ENCODE measurements at places on chromosomes 16 and 17.

DNA sequence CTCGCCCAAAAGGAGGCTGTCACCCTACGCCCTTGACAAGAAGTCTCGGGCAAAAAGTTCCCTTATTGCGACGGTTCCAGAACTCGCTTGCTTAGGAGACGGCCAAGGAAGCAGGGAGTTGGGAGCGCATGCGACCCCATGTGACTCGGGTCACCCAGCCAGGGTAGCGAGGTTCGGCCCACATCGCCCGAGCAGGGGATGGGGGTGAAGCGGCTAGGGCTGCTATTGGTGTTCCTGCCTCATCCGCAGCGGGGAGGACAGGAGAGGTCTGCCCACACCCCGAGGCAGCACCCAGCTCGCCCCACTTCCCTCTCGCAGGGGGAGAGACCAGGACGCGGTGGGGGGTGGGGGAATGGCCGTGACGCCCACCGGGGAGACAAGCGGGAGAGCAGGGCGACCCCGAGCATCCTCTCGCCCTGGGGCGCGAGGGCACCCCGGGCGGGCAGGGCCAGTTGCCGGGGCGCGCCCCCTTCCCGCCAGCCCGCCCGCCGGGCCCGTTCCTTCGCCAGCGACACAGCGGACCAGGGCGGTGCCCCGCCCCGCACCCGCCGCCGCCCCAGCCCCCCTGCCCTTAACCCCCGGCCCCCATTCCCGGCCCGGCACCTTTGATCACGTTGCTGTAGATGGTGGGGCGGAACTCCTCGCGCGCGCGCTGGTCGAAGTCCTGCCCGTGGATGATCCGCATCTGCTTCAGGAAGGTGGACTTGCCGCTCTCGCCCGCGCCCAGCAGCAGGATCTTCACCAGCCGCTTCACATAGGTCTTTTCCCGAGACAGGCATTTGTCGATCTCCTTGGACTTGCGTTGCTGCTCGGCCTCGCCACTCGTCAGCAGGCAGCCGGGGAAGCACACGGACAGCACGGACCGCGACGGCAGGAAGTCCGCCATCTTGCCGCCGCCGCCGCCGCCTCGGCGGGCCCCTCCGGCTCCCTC lies 567 bp downstream of the GNA13 start:
- peak; percentile 30 for DNase-seq

DNA sequence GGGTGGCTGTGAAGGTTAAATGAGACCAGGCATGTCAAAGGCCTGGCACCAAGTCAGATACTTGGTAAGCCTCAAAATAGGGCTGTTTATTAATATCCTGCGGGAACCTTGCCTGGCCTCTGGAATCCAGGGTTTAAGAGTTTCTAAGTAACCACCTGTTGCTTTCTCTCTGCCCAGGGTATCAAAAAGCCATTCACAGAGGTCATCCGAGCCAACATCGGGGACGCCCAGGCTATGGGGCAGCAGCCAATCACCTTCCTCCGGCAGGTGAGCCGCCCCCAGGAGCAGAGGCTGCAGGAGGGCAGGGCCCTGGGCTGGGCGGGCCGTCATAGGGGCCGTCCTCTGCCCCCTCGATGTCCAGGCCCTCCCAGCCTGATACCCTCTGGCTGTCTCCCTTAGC lies 13.3 kb downstream of the GPT2 start:
- no peak for DNase-seq

DNA sequence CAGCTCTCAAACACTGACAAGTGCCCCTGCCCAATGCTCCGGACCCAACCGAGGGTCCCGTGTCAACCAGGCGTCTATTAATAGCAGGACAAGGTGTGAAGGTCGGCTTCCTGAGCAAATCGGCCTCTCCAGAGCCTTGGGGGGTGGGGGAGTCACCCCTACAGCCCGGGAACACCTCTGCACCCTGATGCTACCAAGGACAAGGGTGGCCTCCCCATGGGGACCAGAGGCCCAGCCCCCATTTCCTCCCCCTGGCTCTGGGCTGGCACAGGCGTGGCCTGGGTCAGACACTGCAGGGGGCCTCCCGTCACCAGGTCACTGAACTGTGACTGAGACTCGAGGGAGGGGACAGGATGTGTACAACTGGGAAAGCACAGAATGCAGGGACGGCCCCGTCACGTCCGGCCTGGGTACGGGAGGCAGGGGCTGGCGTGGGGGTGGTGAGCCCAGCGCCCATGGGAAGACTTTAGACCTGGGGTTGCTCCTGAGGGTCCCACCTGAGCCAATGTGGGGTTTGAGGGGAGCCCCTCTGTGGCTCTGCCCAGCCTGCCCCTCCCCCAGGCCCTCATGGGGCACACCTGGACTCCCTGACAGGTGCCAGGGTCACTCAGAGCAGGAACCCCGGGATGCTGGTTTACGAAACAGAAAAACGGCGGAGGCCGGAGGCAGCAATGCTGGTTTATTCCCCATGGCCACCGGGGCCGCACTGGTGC lies 579 bp upstream of the CYBA start:
- no peak for DNase-seq

- no peak for DNase-seq
Observed at GRCh38 chr17:10018461-10018891, 113.4 kb upstream of the RCVRN start.

GRCh38 chr16:81366316-81366932 lies 51.7 kb downstream of the GAN start:
- peak; percentile 60 for DNase-seq

DNA sequence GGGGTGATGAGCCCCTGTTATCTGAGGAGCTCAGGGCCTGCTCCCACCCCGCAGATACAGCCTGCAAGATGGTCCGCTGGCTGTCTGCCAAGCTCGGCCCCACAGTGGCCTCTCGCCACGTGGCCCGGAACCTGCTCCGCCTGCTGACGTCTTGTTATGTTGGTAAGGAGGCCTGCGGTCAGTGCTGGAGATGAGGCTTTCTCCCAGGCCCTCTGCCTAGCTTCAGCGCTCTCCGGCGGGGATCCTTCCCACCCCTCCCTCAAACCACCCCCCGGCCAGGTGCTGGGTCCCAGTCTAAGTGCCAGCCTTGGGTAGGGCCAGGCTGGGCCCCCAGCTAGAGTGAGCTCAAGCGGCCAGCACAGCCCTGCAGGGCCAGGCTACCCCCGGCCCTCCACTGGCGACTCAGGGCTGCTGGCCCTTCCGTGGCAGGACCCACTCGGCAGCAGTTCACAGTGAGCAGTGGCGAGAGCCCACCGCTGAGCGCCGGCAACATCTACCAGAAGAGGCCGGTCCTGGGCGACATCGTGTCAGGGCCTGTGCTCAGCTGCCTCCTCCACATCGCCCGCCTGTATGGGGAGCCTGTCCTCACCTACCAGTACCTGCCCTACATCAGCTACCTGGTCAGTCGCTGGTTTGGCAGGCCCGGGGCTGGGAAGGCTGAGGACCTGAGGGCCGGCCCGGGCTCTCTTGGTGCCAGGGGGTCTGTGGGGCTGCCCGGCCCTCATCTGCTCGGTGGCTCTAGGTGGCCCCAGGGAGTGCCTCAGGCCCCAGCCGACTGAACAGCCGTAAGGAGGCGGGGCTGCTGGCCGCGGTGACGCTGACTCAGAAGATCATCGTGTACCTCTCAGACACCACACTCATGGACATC lies 6.1 kb downstream of the WDR81 start:
- peak; percentile 81 for DNase-seq

DNA sequence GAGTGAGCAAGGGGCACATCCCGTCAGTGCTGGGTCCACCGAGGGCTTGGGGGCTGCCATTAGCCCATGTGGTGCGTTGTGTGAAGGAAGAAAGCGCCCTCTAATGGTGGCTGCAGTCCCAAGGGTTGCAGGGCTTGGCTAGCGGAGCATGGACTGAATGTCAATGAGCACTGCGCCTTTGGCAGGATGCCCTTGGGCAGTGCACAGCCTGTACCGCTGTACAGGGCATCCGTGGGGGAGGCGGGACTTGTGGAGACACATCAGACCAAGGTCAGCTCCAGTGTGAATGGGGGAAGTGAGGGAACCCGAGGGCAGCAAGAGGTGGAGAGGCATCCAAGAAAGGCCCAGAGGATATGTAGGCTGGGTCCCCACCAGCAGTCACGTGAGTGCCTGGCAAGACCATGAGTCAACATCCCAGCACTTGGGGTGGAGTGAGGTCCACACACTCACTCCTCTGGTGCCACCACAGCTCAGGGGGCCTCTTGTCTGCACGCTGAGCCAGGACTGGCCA lies 75.5 kb upstream of the MED9 start:
- DNase-seq, result no peak

DNA sequence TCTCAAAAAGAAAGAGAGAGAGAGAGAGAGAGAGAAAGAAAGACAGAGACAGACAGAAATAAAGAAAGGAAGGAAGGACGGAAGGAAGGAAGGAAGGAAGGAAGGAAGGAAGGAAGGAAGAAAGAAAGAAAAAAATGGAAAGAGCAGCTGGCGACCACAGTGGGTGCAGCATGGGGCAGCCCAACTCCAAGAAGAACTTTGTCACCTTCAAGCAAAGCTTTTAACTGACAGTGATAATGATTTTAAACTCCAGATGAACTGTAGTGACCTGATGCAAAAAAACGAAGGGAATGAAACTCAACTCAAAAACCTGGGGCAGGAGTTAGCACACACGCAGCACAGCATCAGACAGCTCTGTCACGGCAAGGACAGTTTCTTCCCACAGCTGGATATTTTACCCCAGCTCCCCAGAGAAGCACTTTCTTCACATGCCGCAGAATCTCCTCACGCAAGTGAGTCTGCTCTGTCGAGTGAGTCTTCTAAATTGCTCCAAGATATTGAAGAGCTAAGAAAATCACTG lies 5.0 kb upstream of the ARHGAP17 start:
- no peak for DNase-seq

GRCh38 chr16:84662471-84662870 lies 14.2 kb downstream of the KLHL36 start:
- no peak for DNase-seq

GRCh38 chr17:79080349-79080748 lies 5.7 kb downstream of the ENGASE start:
- no peak for DNase-seq

- DNase-seq, result no peak
Observed at GRCh38 chr16:67299269-67299668, 19.9 kb downstream of the PLEKHG4 start.

DNA sequence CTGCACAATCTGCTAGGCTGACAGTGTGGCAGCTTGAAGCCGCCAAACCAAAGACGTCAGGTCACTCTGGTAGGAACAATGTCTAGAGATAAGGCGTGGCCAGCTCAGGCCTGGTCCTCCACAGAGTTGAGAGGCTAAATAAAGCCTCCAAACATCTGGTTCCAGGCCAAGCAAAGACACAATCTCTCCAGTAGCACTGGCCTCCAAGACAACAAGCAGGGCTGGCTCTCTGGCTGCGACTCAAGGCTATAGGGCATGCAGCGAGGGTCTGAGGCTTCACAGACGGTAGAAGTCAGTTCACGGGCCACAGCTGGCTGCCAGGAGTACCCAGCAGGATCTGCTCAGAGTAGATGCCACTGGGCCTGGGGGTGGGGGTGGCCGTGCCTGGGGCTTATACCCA lies 75.6 kb downstream of the ABR start:
- DNase-seq, result no peak

DNA sequence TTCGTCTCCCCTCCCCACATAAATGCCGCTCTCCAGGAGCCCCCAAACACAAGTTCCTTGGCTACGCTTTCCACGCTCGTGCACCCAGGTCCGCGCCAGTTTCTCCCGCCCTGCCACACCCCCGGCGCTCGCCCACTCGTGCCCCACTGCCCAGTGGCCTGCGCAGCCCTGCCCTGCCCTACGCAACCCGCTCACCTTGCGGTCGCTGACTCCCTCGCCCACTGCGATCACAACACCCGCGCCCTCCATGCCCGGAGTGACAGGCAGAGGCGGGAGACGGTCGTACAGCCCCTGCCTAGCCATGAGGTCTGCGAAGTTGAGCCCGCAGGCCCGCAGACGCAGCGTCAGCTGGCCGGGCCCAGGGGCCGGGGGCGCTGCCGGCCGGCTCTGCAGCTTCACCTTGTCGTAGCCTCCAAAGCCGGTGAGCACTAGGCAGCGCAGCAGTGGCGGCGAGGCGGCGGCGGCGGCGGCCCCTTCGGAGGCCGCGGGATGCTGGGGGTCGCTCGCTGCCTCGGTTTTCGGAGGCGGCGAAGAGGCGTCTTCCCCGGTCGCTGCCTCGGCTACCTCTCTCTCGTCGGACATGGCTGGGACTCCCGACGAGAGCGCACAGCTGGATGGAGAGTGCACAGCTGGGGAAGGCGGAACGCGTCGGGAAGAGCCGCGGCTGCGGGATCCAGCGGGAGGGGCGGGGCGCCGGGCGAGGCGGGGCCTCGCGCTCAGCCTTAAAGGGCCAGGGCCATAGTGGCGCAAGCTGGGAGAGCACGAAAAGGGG lies at the start of gene VAT1:
Gene VAT1 (minus strand): TSS at position 645 of the 772 bp plus-strand sequence. CDS start 63 bp downstream, at position 582.
- peak; percentile 77 for DNase-seq

GRCh38 chr17:36089888-36090836 lies at the start of gene CCL3:
TSS of gene CCL3 (minus strand) at chr17:36090143. CDS start at chr17:36090058, 85 bp downstream.
- DNase-seq, result peak; percentile 6

DNA sequence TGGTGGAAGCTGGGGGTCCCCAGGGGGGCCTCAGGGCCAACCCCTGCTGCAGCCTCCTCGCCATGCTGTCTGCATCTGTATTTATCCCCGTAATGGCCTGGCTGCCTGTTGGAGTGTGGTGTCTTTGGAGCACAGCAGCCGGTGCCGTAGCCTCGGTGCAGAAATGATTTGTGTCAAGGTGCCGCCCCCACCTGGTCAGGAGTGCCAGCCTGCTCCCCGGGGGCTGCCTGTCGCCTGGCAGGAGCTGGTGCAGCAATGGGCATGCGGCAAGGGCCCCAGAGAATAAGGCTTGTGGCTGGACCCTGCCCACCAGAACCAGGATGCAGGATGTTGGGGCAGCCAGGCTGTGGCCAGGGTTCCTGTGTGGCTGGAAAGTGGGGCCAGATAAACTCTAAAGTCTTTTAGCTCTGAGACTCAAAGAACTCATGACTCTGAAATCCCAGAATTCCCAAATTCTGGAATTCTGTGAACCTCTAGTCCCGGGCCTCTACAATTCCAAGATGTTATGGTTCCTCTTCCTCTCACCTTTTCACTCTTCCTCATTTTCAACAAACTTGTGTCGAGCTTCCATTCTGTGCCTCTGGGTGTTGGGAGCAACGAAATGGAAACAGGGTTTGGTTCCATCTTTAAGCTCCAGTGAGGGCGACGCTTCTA lies 5.9 kb downstream of the CPNE2 start:
- DNase-seq, result no peak

DNA sequence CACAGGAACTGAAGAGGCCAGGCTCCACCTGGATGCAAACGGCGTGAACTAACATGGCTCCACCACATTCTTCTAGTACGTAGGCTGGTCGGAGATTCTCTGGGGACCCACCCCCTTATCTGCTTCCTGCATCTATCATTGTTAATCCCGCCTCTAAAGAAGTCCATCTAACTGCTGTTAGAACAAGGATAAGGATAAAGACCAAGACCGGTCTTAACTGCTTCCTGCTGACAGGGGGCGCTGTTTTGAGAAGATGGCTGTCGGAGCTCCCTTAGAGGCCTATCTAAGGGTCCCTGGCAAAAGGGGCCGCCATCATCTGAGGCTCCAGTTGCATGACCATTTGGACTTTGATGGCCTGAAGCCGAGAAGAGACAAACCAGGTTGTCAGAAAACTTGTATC lies 25.8 kb upstream of the TNFSF12 start:
- DNase-seq, result peak; percentile 8

All from astrocyte of the spinal cord (primary cell).